ENCODE measurements at places on chromosomes 6 and 20.

DNA sequence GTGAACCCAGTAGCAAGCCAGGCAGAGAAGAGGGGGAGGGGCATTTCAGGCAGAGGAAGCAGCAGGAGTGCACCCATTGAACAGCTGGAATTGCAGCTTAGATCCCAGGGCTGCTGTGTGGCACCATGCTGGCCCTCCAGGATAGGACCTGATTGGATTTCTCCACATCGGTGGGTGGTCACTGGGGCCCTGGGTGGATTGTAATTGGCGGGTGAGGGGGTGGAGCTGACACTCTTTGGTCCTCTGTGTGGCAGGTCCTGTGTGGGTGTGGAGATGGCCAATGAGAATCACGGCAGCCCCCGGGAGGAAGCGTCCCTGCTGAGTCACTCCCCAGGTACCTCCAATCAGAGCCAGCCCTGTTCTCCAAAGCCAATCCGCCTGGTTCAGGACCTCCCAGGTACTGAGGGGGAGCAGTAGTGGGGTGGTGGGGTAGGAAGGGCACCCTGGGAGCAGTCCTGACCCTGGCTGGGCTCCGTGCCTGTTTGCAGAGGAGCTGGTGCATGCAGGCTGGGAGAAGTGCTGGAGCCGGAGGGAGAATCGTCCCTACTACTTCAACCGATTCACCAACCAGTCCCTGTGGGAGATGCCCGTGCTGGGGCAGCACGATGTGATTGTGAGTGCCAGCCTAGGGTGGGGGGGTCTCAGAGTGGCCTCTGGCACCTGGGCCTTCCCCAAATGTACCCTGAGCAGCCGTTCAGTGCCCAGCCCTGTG, 4.4 kb downstream of the PCIF1 start:
- no peak for DNase-seq

DNA sequence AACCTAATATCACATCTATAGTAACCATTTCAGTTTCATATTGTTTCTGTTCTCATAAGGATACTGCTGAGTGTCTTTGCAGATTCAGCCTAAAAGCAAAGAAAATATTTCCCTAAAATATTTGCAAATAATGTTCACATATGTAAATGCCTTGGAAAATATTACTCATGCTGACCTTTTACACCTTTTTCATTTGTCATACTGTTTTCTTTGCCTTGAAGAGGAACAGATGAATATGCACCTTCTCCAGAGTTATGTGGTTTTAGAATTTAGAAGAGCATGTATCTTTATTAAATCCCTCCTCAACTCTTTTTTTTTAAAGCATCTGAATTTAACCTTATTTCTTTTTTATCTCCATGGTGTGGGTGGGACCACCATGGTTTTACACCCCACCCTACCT, 32.5 kb downstream of the NDUFAF5 start:
- no peak for DNase-seq

- DNase-seq, result no peak
These were observed 32.3 kb upstream of the LAMA4 start for GRCh38 chr6:112286500-112287144.

GRCh38 chr6:45665859-45666258, 288.1 kb upstream of the SUPT3H start:
- no peak for DNase-seq

GRCh38 chr6:50353603-50354002, 303.9 kb upstream of the DEFB112 start:
- DNase-seq, result no peak

DNA sequence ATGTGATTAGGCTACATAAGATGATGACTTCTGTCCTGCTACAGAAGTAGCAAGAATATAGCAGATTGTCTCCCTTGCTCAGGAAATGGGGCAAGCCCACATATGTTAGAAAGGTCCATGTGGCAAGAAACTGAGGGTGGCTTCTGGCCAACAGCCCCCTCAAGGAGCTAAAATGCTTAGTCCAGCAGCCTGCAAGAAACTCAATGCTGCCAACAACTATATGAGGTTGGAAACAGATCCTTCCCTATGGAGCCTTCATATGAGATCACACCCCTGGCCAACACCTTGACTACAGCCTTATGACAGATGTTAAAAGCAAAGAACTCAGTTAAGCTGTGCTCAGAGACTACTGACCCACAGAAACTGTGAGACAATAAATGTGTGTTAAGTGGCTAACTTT, 22.1 kb downstream of the PTPRT start:
- DNase-seq, result no peak

DNA sequence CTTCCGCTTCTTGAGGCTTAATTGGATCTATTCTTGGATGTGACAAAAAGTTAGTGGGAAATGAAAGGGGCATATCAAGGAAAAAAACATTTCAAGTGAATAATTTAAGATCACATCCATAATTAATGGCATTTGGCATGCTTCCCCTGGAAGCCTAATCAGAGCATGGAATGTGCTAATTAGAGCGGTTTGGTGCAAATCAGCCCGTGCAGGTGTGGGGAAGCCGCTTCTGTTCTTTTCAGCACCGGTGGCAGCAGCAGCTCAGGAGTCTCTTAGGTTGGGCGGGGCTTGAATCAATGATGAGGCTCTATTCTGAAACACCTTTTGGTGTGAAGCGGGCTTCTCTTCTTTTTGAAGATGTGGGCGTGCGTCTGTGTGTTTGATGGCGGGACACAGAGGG, 301.2 kb downstream of the LRFN2 start:
- DNase-seq, result no peak

DNA sequence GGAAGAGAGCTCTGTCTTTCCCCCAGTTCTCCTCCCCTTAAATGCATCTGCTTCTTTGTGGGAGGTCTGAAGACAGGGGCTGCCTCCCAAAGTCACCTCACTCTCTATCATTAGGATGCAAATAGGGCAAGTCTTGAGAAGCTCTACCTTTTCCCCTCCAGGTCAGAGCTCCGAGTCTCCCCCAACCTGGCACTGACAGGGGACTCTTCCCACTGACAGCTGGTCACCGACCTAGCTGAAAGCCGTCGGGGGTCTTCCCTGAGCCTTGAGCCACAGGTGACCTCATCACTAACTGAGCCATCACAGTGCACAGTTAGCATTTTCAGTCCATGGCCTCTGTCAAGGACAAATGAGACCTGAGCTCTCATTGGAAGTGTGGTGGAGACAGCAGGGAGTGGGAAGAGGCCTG, 386.7 kb downstream of the HACE1 start:
- no peak for DNase-seq

GRCh38 chr20:48826883-48827771, 672 bp downstream of the PREX1 start:
- DNase-seq, result no peak

DNA sequence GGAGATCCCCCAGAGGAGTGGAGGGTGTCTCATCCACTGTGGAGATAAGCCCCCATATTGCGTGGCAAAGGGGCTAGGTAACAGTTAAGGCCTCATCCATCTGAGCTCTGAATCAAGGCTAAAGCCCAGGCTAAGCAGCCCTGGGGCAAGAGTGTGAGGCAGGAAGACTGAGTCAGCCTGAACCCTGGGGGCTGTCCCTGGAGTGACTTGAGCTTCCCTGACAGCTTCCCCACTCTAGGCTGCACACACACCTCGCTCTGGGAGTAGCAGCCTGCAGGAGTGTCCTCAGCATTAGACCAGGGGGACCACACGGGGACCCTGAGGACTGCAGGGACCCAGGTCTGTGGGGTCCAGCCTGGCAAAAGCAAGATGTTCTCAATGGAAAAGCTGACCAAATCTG, 27.9 kb downstream of the UBD start:
- DNase-seq, result no peak

DNA sequence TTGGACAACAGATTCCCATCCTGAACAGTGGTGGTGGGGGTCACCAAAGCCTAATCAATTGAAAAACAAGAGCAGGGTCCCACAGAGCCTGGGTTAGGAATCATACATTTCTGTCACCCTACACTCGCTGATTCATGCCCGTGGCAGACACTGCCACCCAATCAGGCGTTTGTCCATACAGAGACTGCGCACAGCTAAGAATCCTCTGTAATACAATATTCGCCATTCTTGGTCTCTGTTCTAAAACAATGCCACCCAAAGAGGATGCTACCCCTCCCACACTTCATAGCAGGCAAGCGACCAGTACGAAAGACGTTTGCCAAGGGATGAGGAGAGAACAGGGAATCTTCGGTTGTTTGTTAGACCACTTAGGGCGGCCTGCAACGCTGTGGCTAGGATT, 28.1 kb upstream of the SLC22A23 start:
- DNase-seq, result no peak

- DNase-seq, result no peak
These were observed 33.7 kb upstream of the PAQR8 start for GRCh38 chr6:52328303-52328662.

DNA sequence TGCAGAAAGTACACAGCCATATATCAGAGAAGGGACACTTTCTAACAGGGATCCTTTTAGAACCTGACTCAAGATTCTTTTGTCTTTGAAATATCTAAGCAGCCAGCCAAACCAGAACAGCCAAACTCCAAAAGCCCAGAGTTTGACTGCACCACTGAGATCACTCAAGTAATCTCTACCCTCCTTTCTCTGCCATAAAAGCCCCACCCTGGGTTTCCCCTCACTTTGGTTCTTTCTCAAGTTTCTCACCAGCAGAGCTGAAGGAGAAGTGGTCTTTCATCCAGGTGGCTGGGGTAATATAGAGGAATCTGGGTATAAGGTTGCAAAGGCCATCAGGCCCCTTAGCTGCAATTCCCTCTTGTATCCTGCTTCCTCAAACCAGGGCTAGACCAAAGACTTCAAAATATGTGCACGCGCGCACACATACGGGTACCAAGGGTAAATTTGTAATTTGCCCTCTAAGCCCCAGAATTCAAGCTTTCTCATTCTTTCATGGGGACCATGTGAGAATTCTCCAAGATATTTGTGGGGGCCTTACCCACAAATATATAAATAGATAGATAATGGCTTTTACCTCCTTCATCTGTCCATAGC, 42.9 kb downstream of the GPX5 start:
- DNase-seq, result no peak

- no peak for DNase-seq
These were observed 23.5 kb downstream of the COL20A1 start for GRCh38 chr20:63316502-63316921.

DNA sequence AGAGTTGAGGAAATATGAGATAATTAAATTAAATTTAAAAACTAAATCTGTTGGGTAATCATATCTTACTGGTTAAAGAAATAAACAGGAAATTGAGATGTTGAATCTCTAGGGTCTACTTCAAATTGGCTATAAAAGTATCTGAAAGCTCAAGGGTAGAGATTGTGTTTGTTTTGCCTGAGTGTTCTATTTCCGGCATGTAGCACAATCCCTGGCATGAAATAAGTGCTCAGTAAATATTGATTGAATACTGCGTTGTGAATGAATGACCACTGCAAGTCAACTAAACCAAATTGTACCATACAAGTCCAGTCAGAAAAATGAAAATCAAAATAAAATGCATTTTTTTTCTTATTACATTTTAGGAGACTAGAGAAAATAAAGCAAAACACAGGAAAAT, 709.8 kb downstream of the EPM2A start:
- DNase-seq, result no peak

DNA sequence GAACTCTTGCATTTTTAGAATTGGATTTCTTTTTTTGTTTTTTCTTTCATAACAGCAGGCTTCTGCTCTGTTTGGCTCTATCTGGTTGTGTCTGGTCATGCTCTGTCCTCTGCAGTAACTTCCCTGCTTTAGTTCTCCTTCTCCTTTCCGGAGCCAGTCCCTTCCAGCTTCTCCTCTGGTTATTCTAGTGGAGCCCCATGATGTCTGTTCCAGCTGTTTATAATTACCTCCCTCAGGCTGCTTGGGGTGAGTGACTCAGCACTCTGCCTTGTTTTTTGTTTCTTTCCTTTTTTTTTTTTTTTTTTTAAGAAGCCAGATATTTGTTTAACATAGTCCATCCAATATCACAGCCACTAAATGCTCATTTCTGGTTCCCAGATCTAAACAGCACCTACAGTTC, 409.6 kb downstream of the MAFB start:
- no peak for DNase-seq

- no peak for DNase-seq
These were observed 15.4 kb upstream of the SNHG17 start for GRCh38 chr20:38450412-38450975.

GRCh38 chr6:17417817-17418216, 24.4 kb downstream of the CAP2 start:
- DNase-seq, result no peak

DNA sequence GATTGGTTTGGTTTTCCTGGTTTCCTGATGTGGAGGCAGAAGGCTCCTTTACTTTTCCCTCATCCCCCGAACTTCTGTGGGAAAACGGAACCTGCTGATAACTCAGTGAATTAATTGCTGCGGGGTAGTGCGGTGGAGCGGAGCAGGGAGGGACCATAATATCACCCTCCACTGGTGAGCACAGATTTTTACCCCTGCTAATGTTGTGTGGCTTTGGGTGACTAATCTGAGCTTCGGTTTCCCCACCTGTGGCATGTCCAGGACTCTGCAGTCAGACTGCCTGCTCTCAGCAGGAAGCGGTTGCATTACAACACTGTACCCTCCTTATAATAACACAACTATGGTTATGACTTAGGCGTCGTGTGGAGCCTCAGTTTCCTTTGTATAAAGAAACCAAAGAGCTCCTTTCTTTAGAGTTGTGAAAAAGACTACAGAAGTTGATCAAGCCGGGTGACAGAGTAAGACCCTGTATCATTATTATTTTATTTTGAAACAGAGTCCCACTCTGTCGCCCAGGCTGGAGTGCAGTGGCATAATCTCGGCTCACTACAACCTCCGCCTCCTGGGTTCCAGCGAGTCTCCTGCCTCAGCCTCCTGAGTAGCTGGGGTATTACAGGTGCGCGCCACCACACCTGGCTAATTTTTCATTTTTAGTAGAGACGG, 2.2 kb upstream of the ID1 start:
- no peak for DNase-seq

DNA sequence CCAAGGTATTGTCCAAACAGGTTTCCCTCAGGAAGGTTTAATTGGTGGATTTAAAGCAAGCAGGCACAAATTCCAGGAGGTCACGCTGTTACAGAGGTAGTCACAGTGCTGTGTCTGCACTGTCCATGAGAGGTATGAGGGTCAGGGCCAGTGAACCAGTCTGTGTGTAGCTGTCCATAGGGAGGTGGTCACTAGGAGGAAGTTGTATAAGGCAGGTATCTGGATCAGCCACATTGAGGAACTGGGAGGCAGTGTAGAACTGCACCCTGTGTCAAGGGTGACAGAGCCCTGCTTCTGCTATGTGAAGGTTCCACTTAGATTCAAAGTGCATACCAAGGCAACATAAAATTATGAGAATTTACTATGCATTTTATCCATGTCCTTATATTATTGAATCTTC, 73.3 kb downstream of the MAP3K4 start:
- DNase-seq, result no peak

DNA sequence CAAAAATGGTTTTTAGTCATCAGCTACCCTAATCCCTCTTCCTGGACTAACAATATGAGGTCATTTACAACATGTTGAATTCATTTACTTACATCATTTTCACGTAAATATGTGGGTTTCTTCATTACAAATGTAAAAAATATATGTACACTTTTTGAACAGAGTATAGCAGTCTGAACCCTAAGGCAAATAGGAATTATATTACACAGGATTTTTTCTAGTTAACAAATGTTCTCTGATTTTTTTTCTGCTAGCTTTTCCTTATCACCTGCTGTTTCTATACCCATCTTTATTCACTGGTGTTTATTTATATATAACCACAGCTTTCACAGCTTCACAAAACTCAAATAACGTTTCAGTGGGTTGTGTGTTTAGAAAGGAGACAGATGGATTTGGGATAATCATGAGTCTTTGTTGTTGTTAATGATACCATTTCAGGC, 21.0 kb upstream of the CD2AP start:
- no peak for DNase-seq

GRCh38 chr6:13375360-13375878, 47.1 kb upstream of the TBC1D7 start:
- DNase-seq, result no peak

Measured in stimulated activated CD8-positive, alpha-beta memory T cell treated with anti-CD3 and anti-CD28 coated beads, Interleukin-7, amount 100 ng/mL, for 24 hours (primary cell).